Retinal pigment epithelial cell (primary cell): ENCODE measurements at places on chromosomes 16 and 17.
A peak's percentile ranks its signal among the peaks of the same experiment; 100 is the strongest.

DNA sequence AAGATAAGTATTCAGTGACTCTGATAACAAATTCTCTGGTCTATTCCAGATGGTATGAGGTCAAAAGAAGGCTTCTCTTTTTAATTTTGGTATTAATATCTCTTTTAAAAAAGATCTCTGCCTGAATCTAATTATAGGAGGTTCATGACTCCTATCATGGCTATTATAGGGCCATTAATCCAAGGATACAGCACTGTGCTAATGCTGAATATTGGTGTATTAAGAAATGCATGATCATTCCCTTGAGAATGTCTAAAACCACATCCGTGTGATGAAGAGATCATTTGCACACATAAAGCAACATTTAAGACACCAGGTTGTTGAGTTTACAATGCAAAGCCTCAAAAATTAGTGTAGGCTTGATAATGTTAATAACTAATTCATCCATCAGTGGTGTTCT is 160.4 kb upstream of the MON1B start:
- DNase-seq = no peak

- no peak for DNase-seq
Measured at GRCh38 chr17:17120294-17120693, 78.0 kb downstream of the MPRIP start.

DNA sequence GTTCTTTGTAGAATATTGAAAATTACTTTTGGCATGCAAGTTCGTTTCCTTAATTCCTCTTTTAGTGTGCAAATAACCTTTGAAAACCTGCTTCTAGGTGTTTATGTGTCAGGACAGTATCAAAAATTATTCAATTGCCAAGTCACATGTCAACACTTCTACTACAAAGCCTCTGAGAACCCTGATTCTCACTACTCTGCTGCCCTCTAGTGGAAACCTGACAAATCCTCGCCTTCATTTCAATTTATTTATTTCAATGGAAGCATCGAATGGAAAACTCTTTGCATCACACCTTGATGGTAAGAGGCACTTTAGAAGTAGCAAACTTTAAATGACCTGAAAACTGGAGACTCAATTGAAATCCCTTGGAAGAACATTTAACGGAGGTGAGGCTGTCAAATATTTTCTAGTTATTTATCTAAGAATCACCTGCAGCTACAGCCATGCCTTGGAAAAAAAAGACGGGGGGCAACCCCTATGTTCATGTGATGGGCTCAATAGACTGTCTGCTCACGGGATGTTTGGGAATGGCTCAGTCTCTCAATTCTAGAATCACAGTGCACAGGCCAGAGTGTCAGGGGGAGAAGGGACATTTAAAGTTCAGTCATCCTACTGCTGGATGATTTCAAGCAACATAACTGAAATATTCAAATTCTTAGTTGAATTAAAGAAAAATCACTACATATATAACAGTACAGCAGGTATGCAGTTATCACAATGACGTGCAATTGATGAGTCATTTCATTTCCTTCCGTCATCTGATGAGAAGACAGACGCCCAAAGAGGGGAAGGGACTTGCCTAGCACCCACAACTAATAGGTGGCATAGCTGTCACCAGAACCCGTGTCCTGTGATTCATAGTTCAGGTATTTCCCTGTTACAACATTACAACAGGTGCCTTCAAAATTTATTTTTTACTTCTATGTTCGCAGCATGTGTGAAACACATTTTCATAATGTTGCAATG is 563.9 kb downstream of the TOX3 start:
- DNase-seq = peak; percentile 39

DNA sequence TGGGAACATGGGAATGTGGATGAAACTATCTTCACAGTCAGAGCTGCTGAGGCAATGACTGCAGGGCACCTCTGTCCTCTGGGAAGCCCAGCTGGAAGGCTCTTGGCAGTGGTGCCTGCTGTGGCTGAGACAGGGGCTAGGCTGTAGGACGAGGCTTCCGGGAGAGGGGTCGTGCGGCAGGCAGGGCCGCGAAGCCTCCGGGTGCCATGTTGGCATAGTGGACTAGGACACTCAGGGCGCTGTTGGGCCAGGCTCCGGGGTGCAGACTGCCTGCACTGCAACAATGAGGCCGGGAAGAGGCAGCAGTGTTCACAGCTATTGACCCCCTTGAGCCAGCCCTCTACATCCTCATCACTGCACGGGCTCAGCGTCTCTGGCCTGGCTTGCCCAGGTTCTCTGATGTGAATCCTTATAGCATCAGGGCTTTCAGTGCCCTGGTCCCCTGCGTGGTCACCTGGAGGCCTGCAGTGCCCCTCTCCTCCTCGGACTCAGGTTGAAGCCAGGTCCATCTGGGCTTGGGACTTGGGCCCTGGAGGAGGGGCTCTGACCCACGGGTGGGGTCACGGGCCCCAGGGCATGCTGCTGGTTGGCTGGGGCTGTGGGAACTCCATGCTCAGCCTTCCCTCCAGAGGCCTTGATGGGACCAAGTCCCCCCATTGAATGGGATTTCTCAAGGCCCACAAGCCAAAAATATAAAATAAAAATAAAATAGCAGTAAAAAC is 91.6 kb downstream of the TNFRSF13B start:
- no peak for DNase-seq

DNA sequence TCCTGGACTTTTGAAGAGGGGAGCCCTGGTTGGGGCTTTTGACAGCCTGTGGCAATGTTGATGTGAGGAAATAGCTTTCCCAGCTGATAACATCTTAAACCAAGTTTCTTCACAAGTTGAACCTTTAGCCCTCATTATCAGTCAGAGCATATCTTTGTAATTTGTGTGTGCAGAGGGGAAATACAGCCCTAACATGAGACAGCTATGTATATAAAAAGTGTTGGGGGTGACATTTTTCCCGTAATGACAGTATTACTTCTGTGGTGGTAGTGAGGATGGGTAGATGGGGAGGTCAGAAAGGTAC is 221.1 kb downstream of the FTO start:
- DNase-seq = no peak

DNA sequence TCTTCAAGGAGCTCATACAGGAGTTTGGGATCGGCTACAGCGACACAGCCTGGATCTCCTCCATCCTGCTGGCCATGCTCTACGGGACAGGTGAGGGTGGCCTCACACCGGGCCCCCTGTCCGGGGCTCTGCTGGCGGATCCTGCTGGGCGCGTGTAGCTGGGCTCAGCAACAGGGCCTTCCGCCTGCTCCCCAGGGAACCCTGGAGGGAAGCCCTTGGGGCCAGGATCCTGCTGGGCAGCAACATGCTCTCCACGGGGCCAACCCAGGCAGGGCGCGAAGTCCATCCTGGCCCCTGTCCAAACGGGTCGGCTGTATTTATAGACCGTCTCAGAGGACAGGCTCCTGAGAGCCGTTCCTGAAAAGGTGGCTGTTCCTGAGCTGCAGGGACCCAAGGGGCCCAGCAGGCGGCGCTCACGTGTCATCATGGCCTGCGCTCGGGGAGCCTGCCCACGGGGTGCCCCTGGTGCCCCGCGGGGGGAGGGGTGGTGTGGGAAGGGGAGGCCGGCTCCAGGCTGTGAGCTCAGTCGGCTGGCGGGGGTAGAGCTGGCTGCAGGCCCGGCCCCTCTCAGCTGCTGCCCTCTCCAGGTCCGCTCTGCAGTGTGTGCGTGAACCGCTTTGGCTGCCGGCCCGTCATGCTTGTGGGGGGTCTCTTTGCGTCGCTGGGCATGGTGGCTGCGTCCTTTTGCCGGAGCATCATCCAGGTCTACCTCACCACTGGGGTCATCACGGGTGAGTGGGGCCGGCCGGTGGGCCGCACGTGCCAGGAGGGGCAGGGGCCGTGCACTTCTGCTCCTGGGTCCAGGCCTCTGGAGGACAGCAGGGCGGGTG is 7.5 kb downstream of the SLC16A3 start:
- no peak for DNase-seq

GRCh38 chr16:65176603-65177002 is 54.7 kb upstream of the CDH11 start:
- DNase-seq = no peak

DNA sequence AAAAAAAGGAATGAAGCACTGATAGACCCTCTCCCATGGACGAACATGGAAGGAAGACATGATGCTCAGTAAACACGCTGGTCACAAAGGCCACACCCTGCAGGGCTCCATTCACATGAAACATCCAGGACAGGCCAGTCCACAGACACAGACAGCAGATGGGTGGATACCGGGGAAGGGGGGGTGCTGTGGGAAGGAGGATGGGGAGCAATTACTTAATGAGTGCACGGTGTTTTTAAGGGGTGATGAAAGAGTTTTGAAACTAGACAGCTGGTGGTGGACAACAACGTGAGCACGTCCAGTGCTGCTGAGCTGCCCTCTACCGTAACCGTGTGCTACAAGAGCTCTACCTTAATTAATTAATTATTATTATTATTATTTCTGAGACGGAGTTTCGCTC is 6.0 kb upstream of the SLC16A3 start:
- DNase-seq = no peak

DNA sequence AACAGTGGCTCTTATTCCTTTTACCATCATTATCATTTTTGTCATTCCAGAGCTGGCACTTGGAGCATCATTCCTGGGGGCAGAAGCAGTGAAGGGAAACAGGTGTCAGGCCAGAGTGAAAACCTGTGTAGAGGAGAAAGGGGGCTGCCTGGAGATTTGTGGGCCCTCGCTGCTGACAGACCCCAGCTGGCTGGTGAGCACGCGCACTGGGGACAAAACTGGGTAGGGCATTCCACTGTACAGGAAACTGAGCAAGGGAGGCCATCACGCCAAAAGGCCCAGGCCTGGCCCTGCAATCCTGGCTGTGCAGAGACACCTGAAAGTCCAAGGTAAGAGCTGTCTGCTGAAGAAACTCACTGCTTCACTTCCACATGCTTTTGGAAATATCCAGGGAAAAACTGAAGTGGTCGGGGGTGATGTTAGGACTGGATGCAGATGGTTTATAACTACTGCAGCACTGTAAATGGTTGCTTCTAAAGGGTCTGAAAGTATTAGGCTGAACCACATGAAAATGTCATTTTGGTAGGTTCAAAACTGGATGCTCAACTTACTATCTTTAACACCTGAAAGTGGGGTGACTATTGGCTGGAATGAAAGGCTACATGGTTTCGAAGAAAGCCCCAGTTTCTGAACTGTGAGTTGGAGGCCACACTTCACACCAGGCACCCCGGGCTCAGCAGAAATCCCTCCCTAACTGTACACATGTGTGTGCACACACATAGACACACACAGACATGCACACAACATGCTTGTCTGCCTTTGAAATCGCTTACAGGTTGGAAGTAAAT is 225.0 kb downstream of the C16orf78 start:
- no peak for DNase-seq

DNA sequence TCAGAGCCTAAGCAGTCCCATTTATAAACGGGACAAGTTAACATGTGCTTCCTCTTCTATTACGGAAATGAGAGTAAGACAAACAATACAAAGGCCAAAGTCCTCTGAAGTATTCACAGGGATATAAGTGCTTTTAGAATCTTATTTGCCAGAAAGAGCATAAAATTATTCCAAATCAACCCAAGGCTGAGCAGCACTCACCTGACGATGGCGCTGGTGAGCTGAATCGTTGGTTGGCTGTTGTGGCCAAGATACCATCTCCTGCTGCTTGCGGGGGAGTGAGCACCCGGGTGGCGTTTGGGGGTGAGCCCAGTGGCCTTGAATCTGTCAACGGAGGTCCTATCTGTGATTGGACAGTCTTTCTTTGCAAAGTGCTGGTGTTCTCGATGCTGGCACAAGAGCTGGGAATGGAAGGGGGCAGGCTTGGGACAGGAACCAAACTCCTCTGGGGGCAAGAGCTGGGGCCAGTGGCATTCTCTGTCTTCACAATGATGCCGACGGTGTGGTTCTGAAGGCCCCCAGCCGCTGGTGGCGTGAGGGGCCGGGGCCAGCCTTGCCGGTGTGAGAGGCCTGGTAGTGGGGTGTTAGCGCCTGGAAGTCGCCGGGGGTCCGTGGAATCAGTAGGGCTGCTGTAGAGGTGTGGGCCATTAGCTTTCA is 9.5 kb upstream of the DHRS13 start:
- DNase-seq = no peak

DNA sequence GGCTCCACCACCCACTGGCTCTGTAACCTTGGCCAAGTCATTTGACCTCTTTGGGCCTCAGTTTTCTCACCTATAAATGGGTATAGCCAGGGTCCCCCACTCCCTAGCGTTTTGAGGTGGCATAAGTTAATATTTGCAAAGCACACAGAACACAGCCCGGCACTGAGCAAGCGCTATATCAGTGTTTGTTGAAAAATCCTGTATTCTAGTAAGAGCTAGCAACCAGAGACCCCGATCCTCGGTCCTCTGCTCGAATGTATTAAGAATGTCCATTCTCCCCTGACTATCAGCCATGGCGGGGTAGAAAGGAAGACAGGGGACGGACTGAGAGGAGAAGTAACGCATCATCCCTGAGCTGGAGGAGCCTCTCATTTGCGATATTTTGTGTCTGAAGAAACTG is 131.2 kb downstream of the IRF8 start:
- DNase-seq = no peak

DNA sequence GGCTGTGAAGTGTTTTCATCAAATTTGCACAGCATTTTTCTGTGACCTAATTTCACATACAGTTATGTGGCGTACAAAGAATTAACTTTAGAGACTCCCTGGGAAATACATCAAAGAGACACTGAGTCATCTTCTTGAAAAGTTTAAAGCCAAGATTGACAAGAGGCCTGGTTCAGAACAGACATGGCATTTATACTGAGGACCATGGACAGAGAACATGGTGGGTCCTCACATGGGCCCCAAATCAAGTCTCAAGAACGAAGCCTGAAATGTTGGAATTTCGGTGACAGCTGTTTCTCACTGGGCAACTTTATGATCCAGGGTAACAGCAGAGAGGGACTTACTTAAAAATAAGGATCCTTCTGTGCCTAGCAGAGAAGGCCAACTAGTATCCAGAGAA is 311.5 kb upstream of the KCNJ16 start:
- peak; percentile 12 for DNase-seq

GRCh38 chr16:27341549-27341948 is 27.8 kb downstream of the IL4R start:
- DNase-seq = no peak

DNA sequence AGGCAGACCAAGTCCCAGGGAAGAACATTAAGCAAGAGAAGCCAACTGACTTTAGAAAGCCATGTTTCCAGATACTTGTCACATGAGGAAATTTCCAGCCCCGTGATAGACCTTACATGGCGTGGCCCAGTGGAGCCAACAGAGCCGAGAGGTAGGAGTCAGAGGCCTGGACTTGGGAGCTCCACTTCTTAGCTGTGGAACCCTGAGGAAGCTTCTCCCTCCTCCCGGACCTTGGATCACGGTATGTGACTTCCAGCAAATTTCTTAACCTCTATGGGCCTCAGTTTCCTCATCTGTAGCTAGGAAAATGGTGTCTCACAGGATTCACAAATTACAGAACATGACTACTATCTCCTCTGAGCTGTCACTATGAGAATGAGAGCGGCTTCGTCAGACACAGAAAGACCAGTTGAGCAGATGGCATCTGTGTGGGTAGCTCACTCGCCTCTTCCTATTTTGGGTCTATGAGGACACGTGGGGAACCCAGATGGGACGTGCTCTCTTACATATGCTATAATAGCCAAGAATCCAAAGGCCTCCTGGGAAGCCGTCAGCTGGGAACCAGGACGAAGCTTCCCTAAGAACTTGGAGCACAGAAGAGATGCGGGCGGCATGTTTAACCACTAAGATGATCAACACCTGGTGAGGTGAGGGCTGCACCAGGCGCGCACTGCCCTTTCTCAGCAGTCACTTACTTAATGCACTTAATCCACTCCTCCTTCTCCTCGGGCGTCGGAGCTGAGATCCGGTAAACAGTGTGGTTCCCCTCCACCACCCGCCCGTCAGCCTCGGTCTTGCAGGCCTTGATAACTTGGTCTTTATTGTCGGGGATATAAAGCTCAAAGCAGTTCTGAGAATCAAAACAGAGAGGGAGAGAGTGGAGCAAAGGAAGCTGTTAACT is 102.3 kb downstream of the CYTH1 start:
- DNase-seq = no peak
